Fibroblast of skin of back (primary cell): ENCODE measurements at places on chromosomes 11 and 22.

- peak; percentile 44 for DNase-seq
Measured at GRCh38 chr11:130071211-130071712, 1.6 kb downstream of the APLP2 start.

GRCh38 chr22:37986371-37986770, 2.0 kb upstream of the SOX10 start:
- DNase-seq, result no peak

GRCh38 chr11:68818181-68818580, 23.5 kb downstream of the CPT1A start:
- DNase-seq, result no peak

DNA sequence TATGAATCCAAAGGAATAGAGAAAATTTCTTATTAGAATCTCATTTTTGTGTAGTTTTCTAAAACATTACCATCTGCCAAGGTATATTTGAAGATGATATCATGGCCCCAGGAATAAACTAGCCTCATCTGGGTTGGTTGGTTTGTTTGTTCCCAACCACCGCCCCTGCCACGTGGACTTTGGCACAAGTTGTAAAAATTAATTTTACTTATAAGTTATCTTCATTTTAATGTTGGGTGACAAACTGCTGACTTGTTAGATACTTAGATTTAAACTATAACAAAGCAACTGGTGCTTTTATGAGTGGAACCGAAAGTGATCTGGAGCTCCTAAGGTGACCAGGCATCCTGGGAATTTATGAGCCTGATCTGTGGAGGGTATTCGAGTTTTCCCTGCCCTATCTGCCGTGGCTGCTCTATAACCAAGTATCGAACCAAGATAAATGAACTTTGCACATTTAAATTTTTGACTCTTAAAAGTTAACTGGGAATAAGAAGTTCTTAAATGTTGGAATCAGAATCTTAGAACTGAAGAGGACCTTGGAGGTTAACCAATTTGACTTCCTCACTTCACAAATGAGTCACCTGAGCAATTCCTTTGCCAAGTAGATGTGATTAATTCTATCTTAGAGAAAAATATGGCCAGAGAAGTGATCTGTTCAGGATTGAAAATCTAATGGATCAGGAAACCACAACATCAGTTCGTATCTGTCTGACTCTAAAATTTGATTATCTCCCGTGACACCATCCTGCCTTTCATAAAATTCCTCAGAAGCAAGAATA, 129.1 kb upstream of the ARHGAP42 start:
- DNase-seq, result peak; percentile 55

DNA sequence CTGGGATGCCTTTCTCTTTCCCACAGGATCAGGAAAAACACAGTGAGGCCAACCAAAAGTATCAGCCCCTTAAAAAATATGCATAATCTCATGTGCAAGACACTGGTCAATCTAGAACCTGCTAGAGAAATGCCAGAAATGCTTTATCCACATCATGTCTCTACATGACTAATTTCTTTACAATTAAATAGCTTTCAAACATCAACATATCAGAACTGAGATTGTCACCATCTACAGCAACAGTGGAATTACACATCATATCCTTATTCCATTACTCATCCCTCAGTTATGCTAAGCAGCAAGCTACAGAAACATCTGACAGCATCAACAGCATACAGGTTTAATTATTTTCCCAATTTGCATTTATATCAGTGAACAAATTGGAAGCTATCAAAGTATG, 78.8 kb downstream of the DDIAS start:
- DNase-seq, result peak; percentile 96

GRCh38 chr11:6356503-6357055, 33.7 kb upstream of the SMPD1 start:
- DNase-seq, result no peak

DNA sequence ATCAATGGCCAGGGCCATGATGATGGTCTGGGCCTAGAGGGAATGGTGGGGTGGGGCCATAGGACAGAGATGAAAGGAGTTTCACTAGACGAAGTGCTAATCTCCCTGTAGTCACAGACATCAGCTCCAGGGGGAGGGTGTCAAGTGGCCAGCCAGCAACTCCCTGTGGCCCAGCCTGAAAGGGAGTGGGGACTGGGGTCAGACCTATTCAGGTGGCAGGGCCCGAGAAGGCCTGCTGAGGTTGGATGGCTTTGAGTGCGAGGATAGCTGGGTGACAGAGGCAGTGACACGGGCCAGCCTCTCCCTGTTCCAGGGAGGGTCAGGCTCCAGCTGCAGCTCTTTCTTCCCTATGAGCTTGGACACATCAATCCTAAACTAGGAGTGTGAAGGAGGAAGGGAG, 11.0 kb downstream of the TOB2 start:
- no peak for DNase-seq

DNA sequence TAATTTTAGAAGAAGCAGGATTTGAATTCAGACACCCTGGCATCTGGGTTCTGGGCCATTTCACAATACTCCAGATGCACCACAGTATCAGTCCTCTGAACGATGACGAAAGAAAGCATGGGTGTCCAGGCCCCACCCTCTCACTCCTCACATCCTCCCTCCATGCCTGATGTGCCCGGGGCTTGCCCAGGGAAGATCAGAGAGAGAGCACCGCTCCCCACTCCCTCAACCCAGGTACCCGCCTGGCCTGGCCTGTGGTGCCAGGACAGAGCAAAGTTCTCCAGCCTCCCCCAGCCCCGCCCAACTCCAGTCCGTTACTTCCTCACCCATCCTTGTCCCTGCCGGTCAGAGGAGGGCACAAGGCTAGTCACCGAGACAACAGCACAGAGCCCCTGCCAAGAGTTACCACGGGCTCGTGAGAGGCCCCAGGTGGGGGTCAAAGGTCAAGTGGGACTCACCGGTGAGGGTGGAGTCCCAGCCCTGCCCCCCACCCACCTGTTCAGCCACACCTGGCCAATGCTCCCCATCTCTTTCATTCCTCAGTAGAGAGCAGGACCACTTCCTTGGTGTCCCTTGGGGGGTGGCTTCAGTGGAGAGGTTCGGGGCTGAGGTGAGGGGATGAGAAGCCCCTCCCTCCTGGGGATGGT, 8.1 kb downstream of the BCL9L start:
- peak; percentile 75 for DNase-seq

GRCh38 chr11:120391292-120391691, 55.1 kb downstream of the ARHGEF12 start:
- DNase-seq, result no peak

- DNase-seq, result no peak
Measured at GRCh38 chr11:128469220-128469619, 118.1 kb downstream of the ETS1 start.

DNA sequence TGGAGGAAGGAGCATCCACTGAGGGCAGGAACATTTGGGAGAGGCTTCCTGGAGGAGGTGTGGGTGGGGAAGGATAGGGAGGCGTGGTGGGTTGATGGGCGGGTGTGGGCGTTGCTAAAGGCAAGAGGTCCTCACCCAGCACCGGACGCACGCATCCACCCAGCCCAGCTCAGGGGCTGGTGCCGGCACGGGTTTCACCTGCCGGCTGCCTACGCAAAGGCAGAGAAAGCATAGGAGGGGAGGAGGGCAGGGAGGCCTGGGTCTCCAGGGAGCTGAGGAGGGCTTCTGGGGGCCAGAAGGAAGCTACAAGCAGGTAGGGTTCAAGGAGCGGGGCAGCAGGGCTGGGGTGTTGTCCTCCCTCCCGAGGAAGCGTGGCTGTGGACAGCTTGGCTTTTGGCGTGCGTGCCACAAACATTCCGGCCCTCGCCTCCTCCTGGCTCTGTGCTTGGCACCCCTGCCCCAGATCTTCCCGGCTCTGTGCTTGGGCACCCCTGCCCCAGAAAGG, 7.8 kb downstream of the SSH3 start:
- no peak for DNase-seq

- DNase-seq, result no peak
Measured at GRCh38 chr11:88415495-88415894, 78.0 kb upstream of the CTSC start.

DNA sequence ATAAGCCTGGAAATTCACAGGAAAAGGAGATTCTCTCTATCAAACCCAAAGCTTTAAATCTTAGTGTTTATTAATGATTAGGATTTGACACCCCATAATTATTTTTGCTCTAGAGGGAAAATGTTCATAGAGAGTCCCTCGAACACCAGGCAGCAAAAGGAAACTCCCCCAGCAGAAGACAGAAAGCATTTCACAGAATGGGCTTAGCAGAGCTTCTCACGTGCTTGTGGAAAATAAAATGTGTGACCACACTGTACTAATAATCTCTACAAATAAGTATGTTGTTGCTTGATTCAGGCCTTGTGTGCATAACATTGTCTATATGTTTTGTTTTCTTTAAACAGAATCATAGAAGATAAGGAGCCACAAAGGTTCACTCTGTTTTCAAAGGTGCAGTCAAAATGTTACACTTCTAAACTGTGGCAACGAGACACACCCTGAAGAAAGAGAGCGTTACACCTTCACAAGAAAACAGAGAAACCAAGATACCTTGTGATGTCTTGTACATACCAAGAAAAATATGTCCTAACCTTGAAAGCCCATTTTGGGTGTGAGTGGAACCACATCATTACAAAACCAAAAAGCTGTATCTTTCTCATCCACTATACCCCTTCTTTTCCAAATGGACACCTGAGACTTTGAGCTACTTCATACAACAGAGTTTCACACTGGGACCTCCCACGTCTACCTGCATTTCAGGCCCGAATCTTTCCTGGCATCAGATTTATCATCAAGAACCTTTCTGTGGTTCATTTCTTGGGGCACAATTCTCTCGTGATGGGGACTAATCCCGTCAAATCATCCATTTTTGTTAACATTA, 282.5 kb downstream of the ETS1 start:
- DNase-seq, result no peak

GRCh38 chr22:44622147-44622427, 79.9 kb upstream of the PRR5 start:
- DNase-seq, result no peak

- DNase-seq, result no peak
Measured at GRCh38 chr22:43682851-43683250, 129.3 kb downstream of the EFCAB6 start.

DNA sequence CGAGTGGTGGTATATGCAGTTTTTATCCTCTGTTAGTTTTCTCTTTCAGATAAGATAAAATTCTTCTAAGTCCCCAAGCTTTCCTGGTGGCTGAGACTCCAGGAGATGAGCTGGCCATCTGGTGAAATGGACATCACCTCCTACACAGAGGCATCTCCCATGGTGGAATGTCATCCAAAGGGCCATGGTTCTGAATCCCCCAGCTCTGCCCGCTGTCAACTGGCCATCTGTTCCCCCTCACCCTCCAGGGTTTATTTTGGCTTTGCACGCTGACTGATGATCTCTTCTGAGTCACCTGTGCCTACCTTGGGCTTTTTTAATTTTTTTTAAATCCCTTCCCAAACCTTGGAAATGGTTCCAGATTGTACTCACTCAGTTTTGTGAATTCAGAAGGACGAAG, 142.2 kb downstream of the HIPK3 start:
- no peak for DNase-seq

DNA sequence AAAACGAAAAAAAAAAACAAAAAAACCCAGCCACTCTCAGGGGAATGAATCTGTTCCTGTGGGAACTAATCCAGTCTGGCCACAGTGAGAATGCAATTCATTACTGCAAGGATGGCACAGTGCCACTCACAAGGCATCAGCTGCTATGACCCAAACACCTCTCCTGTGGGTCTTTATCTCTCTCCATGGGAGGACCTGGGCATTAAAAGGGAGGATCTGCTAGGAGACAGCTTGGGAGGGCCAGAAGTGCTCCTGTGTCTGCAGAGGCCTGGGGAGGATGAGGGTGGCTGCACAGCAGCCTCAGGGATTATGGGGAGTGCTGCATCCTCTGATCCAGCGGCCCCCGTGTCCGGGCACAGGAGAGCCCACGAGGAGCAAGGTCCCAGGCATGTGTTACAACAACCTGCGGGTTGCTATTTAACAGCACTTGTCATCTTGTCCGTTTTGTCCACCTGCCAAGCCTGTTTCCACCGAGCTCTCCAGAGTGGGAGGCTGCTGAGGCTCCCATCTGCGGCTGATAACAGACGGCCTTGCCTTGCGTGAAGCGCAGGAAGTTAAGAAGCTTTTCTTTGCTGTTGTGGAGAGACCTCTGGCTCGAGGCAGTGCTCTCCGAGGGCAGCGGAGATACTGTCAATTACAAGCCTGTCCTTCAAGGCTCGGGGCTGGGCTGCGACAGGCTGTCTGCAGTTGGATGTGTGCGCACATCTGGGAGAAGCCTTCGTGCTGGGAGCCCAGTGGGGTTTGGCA, 97.7 kb downstream of the NXPE2 start:
- no peak for DNase-seq

GRCh38 chr11:42498971-42499370, 812.8 kb upstream of the API5 start:
- DNase-seq, result no peak

- DNase-seq, result no peak
Measured at GRCh38 chr22:39212721-39213376, 31.9 kb downstream of the PDGFB start.

DNA sequence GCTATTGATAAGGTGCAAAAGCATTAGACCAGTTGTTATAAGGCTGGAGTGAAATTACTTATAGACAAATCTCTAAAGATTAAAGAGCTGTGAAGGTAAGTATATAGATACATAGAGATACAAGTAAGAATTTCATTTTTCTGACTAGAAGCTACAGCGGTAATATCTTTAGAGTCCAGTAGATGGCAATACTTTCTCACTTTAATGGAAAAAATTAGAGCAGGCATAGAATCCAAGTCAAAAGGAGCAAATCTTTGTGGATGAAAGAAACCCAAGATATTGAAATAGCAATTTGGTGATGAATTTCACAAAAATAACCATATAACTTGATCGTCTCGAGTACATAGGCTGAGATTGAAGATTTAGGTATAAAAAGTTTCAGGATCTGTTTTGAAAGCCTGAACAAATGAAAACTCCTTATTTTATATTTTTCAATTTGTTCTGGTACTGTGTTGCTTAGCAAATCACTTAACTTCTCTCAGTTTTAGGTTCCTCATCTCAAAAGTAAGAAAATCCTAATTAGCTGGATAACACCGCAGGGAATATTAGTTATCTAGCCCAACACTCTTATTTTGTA, 81.9 kb downstream of the UVRAG start:
- DNase-seq, result peak; percentile 61

GRCh38 chr11:123487157-123487744, 57.2 kb downstream of the GRAMD1B start:
- DNase-seq, result no peak

GRCh38 chr11:102792604-102793003, 5.4 kb downstream of the MMP1 start:
- DNase-seq, result no peak

- no peak for DNase-seq
Measured at GRCh38 chr22:24728790-24729637, 45.5 kb downstream of the PIWIL3 start.

- DNase-seq, result no peak
Measured at GRCh38 chr11:94728966-94729751, 39.0 kb upstream of the AMOTL1 start.

DNA sequence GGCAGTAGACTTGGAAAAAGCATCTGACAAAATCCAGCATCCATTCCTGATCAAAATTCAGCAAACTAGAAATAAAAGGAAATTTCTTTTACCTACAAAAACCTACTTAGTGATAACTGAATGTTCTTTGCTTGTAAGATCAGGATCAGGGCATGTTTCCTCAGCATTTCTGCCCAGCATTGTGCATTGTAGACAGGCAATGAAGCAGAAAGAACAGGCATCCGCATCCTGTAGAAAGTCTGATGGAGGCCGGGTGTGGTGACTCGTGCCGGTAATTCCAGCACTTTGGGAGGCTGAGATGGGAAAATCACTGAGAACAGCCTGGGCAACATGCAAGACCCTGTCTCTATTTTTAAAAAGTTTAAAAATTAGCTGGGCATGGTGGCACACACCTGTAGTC, 32.5 kb upstream of the PANX2 start:
- no peak for DNase-seq
